ENCODE measurements at places on chromosomes 7 and 10.

GRCh38 chr10:71468363-71469094 lies 71.8 kb downstream of the CDH23 start:
- no peak for DNase-seq

GRCh38 chr10:77027576-77027975 lies 610.0 kb downstream of the KCNMA1 start:
- no peak for DNase-seq

GRCh38 chr10:17352583-17352982 lies 101.8 kb downstream of the ST8SIA6 start:
- DNase-seq = no peak

- DNase-seq = no peak
Observed at GRCh38 chr7:135682191-135682590, 19.9 kb downstream of the STMP1 start.
